ENCODE measurements at places on chromosomes 7 and 10.
A peak's percentile ranks its signal among the peaks of the same experiment; 100 is the strongest.

DNA sequence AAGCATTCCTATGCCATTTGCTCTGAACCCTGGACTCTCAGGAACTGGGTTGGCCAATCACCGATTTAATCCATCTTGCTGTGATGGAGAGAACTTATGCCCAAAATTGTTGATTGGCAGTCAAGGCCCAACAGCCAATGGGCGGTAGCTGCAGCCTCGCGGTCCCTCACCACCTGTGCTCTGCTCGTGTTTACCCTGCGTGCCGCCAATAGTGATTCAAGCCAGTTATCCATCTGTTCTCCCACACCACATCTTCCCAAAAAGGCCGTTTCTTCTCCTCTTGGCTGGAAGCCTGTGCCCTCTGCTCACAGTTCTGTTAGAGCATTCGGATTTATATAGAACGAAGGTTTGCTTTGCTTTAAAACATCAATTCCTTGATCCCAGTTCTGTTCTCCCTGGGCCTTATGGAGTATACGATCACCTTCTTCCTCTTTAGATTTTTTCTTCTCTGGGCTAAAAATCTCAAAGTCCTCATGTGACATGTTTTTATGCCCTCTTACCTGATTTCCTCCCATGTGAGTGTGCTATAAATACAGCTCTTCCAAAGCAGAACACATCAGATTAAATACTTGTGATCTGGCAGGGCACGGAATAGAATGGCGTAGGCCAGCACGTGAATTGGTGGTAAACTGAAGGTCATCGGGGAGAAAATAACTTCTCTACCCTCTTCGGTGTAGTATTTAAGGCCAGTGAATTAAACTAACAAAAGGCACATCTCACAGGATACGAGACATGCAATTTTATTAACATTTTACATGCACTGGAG, 212.8 kb downstream of the NSUN6 start:
- no peak for DNase-seq

DNA sequence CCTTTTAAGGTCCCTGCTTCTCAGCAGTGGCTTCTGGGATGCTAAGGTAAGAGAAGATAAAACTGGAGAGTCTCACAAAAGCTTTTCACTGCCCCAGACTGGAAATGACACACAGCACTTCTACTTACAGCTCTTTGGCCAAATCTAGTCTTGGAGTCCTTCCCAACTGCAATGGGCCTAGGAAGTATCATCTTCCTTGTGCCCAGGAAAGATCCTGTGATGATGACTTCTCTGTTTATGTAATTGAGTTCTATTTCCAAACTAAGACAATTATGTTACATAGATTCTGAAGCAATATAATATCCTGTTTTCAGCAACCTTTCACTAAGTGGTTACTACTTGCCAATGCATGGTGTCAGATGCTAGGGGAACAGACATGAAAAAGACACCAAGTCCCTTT, 234.1 kb downstream of the PTEN start:
- no peak for DNase-seq

DNA sequence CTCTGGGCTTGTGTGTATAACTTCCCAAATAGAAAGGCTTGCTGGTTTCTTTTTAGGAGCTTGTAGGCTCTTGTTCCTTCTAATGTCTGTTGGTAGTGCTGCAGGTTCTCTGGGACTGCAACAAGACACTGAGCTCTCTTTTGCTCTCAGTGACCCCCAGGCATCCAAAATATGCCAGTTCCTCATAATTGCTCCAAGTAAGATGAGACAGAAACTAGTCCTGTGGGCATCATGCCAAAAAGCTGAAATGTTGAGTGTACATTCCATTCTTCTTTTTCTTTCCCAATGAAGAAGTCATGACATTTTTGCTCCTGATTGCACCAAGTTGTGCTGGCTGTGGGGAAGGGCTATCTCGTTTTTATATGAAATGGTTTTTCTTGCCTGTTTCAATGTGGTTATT, 7.1 kb upstream of the BTBD16 start:
- DNase-seq: no peak

DNA sequence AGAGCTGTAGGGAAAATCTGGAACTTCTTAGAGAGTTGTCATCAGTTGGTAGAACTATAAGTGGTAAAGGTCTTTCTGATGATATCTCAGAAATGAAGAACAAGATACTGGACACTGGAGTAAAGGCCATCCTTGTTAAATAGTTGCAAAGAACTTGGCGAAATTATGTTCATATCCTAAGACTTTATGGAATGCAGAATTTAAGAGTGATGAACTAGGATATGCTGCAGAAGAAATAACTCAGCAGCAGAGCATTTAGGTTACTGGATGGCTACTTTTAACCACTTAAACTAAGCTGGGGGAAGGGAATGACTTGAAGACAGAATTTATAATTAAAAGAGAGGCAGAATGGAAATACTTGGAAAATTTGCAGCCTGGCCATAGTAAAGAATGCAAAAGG, 23.7 kb downstream of the PTEN start:
- no peak for DNase-seq

- DNase-seq: no peak
These were observed 132.0 kb downstream of the ST7 start for GRCh38 chr7:117085275-117085674.

DNA sequence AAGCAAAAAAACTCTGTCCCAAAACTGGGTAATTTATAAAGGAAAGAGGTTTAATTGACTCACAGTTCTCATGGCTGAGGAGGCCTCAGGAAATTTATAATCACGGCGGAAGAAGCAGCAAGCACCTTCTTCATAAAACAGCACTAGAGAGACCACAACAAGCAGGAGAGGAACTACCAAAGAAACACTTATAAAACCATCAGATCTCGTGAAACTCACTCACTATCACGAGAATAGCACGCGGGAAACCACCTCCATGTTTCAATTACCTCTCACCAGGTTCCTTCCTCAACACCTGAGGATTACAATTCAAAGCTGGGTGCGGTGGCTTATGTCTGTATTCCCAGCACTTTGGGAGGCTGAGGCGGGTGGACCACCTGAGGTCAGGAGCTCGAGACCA, 48.5 kb downstream of the PDIA4 start:
- no peak for DNase-seq

DNA sequence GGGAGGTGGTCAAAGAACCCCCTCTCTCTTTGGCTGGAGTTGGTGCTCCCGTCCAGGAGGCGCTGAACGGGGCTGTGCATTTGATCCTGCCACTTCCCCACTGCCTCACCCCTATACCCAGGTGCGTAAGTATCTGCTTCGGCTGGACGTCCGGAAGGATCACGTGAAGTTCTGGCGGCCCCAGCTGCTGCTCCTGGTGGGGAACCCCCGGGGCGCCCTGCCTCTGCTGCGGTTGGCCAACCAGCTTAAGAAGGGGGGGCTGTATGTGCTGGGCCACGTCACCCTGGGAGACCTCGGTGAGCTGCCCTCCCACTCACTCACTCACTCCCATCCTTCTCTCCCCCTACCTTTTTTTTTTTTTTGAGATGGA, 5.6 kb upstream of the TRIP6 start:
- no peak for DNase-seq

DNA sequence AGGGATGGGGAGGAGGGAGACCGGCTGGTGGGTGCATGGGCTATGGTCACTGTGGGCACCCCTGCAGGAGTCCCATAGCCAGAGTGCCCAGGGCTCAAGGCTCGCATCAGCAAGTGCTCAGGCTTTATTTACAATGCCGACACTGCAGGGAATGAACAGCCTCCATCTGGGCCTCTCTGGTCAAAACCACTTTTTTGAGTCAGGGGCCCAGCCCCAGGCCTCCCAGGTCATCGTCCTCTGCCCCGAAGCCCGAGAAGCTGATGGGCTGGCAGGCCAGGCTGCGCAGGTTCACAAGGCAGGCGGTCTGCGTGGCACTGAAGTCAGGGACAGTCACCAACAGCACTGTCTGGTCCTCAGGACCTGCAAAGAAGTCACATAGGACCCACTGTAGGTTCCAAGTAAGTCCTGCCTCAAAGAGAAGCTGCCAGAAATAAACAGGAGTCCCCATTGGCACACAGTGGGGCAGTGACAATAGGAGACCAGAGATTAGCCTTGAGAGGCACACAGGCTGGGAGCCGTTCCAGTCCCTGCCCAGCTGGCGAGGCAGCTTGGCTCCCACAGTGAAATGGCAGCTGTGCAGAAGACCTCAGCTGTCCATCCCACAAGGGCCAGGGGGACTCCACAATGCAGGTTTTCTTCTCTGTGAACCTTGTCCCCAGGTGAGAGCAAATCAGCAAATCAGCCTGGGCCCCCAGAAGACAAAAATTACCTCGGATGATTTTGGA, 8.6 kb downstream of the POLD2 start:
- DNase-seq: peak; percentile 71

- no peak for DNase-seq
These were observed 376.9 kb downstream of the LRRTM3 start for GRCh38 chr10:67302701-67303100.

GRCh38 chr7:83325083-83325482, 162.4 kb upstream of the PCLO start:
- no peak for DNase-seq

DNA sequence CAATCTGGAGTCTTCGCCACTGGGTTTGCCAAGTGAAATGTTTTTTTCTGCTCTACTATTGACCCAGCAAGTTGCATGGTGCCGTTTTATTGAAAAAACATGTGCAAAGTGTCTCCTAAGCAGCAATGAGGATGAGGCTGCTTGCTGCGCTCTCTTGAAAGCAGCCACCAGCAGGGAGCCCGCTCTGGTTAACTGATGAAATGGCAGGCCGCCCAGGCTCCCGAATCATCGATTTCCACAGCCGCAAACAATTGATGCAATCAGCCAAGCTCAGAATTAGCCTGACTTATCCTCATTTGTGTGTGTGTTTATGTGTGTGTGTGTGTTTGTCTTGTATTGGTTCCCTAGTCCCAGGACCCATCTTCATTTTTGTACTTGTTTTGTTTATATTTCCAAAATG, 22.2 kb upstream of the LYZL1 start:
- DNase-seq: no peak

- no peak for DNase-seq
These were observed 59.1 kb upstream of the PPP2R2D start for GRCh38 chr10:131841661-131842139.

DNA sequence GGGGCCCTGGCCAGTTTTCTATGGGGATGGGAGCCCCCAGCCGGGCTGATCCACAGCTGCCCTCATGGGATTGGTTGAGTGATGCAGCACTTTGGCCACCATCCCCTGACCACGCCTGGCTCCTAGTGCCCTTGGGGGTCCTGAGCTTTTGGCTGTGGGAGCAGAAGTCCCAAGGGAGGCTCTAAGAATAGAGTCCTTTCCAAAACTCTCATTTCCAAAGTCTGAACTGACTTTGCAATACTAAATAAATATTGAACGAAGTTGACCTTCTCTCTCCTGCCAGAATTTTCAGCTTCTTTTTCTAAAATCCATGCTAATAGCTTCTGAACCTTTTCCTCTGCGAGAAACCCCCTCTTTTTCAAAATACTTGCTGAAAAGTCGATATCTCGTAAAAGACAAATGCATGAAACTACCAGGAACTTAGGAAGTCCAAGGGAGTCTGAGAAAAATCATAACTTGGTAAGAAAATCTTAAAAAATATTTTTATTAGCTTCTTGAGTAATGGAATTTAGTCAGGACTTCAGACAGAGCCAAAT, 62.7 kb upstream of the IGFBP3 start:
- DNase-seq: no peak

DNA sequence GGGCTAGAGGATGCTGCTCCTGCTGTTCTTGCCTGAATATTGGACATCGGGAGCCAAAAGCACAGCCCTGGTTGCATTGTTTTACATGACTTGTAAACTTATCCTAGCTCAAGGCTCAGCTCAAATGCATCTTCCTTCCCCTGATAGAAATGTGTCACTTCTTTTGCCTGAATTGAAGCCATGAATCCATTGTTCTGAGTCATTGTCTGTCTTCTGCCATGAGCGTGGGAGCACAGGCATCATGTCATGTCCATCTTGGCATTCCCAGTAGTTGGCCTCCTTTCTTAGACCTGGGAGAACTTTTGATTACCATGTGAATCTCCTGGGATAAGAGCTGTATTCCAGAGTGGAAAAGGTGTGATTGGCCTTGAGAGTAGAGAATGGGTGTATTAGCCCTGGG, 54.1 kb upstream of the OPN4 start:
- no peak for DNase-seq

DNA sequence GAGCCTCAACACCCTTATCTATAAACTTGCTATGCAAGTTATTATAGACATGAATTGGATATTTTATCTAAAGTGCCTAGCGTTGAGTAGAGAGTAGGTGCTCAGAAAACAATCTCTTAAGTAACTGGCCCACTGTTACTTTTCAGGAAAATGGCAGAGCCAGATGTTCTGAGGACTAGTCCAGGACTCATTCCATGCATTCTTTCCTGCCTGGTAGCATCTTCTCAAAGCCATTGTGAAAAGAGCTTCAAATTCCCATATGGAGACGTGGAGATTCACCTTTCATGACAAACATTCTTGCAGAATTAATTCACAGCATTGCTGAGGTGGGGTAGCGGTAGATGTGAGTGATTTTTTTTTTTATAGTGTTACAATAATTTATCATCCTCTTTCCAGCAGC, 35.9 kb upstream of the ITPRID1 start:
- no peak for DNase-seq

DNA sequence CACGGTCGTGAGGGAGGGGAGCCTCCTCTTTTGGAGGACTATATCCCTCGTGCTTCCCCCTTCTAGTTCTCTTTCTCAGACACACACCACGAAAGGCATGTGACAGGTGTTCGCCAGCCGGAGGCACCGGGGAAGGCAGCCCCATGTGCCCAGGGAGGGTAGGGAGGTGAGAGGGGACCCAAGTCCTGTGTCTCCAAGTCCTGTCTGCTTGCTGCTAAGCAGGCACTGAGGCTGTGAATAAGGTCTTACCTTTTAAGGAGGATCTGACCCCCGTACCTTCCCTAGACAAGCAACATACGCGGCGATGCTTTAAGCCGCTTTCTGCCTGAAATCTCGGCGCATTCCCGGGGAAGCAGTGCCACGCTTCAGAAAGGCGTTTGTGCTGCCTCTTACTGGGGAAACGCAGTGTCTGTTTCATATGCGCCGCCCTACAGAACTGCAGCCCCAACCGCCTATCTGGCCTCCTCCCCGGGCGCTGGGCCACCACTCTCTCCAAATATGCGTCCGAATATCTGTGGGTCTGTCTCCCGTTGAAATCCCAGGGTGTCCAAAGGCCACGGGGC, 770 bp downstream of the PLXNA4 start:
- no peak for DNase-seq

GRCh38 chr10:4359003-4359402, 467.0 kb upstream of the AKR1E2 start:
- DNase-seq: no peak

- DNase-seq: no peak
These were observed 52.3 kb downstream of the CCDC3 start for GRCh38 chr10:12949248-12949647.

Data from C1 segment of cervical spinal cord (tissue), 14 donors.